ENCODE measurements at places on chromosomes 2 and 18. TPM values are rescaled to one million over a fixed set of nuclear protein-coding genes. Genes with fewer than 3 reads are reported as not detected.

The ITGA4 gene
- 86.3 TPM for total RNA-seq

The ARL4C gene
- 38.2 TPM for total RNA-seq

The FOXD4L1 gene
- 0.19 TPM for total RNA-seq

The CPO gene
- under 0.01 TPM for total RNA-seq

The ABCG8 gene
- total RNA-seq: not detected

The PRKAG3 gene
- under 0.01 TPM for total RNA-seq

The GRB14 gene
- 12.8 TPM for total RNA-seq

The TMEM37 gene
- total RNA-seq: under 0.01 TPM

The ZNF804A gene
- under 0.01 TPM for total RNA-seq

The UGT1A5 gene
- total RNA-seq: not detected

The NEU2 gene
- total RNA-seq: not detected

The SGPP2 gene
- total RNA-seq: under 0.01 TPM

The MRPL33 gene
- 89.5 TPM for total RNA-seq

Measured in regular cardiac myocyte (primary cell).